Left ventricle myocardium inferior (tissue), 1 donor: ENCODE measurements at places on chromosomes 2 and 18. TPM values are rescaled to one million over a fixed set of nuclear protein-coding genes. Genes with fewer than 3 reads are reported as not detected.

Gene CCDC74B
- 0.44 TPM for total RNA-seq

Gene ASAP2
- total RNA-seq, result 10.0 TPM

Gene PRKAG3
- 0.14 TPM for total RNA-seq

Gene TACR1
- 0.22 TPM for total RNA-seq

Gene PLCL1
- 78.6 TPM for total RNA-seq

Gene RUFY4
- total RNA-seq, result not detected

DNA sequence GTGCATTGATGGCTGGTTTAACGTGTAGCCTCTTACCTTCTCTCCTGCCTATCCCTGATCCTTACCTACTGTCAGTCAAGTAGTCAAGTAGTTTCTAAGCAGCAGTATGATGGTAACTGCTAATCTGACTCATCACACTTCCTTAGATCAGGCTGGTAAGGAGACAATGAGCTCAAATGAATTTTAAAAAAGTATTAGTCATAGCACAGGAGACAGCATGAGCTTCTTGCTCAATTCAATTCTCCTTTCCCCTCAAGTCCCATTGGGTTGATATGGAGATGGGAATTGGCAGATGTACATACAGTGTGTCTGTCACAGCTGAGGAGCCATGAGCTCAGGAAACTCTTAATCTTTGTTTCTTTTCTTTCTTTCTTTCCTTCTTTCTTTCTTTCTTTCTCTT is 799.7 kb downstream of the LRP1B start:
- no peak overlapping the region for H3K4me3 ChIP-seq
- H3K27ac ChIP-seq, result no peak overlapping the region
- no peak for DNase-seq
- no peaks in the 10 kb centered on the region for H3K27me3 ChIP-seq
- H3K4me1 ChIP-seq, result no peaks in the 10 kb centered on the region

- peak overlapping the region; percentile 48 for H3K27ac ChIP-seq
- no peak for DNase-seq
- no peaks in the 10 kb centered on the region for H3K27me3 ChIP-seq
- H3K4me3 ChIP-seq, result no peak overlapping the region
- peaks cover 25% of the 10 kb centered on the region for H3K4me1 ChIP-seq
Observed at GRCh38 chr2:54074606-54075341, 40.6 kb upstream of the ACYP2 start.

- no peaks in the 10 kb centered on the region for H3K4me1 ChIP-seq
- DNase-seq, result no peak
- no peaks in the 10 kb centered on the region for H3K36me3 ChIP-seq
- no peak overlapping the region for H3K27ac ChIP-seq
Observed at GRCh38 chr18:68056936-68057335, 540.4 kb upstream of the DSEL start.

- H3K27ac ChIP-seq, result no peak overlapping the region
- no peak for DNase-seq
- H3K4me3 ChIP-seq, result no peak overlapping the region
- no peaks in the 10 kb centered on the region for H3K36me3 ChIP-seq
Observed at GRCh38 chr2:159982270-159982669, 80.1 kb downstream of the PLA2R1 start.

GRCh38 chr18:55964171-55964570 is 376.2 kb upstream of the TCF4 start:
- no peaks in the 10 kb centered on the region for H3K27me3 ChIP-seq
- no peaks in the 10 kb centered on the region for H3K4me1 ChIP-seq
- H3K36me3 ChIP-seq, result no peaks in the 10 kb centered on the region
- H3K4me3 ChIP-seq, result no peak overlapping the region

GRCh38 chr2:200786826-200787225 is 24.9 kb upstream of the BZW1 start:
- H3K27ac ChIP-seq, result no peak overlapping the region
- peaks cover 25% of the 10 kb centered on the region for H3K4me1 ChIP-seq
- no peaks in the 10 kb centered on the region for H3K36me3 ChIP-seq
- H3K4me3 ChIP-seq, result no peak overlapping the region
- no peaks in the 10 kb centered on the region for H3K27me3 ChIP-seq

DNA sequence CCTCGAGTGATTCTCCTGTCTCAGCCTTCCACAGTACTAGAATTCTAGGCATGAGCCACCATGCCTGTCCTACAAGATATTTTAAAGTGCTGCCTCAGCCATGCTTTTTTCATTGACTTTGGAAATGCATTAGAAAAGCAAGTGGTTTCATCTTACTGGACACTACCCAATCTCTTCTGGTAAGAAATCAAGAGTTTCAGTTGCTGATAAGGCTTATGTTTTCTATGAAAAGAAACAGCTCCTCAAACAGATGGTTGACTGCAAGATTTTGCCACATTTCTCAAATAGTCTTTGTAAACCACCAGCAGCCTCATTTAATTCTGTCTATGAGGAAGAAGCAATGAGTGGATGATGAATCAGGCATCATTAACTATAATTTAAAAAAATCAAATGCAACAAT is 264.5 kb upstream of the LRP1B start:
- no peak for DNase-seq
- H3K27ac ChIP-seq, result no peak overlapping the region
- no peaks in the 10 kb centered on the region for H3K27me3 ChIP-seq
- H3K36me3 ChIP-seq, result no peaks in the 10 kb centered on the region
- no peaks in the 10 kb centered on the region for H3K4me1 ChIP-seq

DNA sequence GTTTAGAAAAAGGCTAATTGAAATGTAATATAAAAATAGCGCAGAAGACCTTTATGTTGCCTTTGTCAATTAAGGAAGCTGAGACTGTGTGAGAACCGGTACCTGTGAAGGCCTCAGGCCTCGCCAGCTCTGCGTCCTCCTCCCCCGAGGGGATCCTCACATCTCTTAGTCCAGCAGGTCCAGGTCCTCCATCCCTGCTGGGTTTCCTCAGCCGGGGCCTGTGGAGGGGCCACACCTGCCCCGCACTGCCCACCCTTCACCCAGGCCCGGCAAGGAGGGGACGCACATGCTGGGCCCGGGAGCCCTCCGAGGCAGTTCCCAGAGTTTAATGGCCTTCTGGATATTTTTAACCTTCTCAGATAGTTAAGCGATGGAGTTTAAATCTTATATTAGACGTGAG is 3.5 kb downstream of the KCNG2 start:
- no peak for DNase-seq
- no peak overlapping the region for H3K27ac ChIP-seq
- H3K27me3 ChIP-seq, result peaks cover 77% of the 10 kb centered on the region

- H3K4me1 ChIP-seq, result no peaks in the 10 kb centered on the region
- no peaks in the 10 kb centered on the region for H3K27me3 ChIP-seq
- H3K27ac ChIP-seq, result no peak overlapping the region
- DNase-seq, result no peak
Observed at GRCh38 chr2:128520340-128520739, 201.7 kb upstream of the HS6ST1 start.

DNA sequence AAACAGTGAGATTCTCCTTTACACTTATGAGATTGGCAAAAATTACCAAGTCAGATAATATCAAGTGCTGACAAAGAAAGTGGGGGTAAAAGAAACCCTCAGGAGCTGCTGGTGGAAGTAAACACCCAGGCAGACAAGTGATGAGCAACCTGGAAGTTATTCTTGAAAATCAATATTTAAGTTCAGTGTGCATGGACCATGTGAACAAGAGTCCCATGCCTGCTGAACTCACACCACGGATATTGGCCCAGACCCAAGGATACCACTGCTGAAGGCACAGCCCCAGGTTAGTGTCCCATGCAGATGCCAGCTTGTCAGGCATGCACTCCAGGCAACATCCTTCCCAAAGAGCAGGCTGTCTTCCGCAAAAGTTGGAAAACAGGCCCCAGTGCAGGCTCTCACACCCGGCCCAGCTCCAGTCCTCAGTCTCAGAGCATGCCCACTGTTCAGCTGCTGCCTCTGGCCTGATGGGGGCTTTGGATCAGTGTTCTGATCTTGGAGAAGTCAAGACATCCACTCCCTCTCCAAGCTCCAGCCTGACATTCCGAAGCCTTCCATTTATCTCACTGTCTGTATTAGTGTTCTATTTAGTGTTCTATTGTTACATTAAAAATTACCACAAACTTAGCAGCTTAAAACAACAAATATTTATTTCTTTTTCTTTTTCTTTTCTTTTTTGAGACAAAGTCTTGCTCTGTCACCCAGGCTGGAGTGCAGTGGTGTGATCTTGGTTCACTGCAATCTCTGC is 70.0 kb downstream of the HS1BP3 start:
- no peaks in the 10 kb centered on the region for H3K36me3 ChIP-seq
- H3K27me3 ChIP-seq, result no peaks in the 10 kb centered on the region
- no peak overlapping the region for H3K4me3 ChIP-seq
